Activated CD4-positive, alpha-beta T cell treated with anti-CD3 and anti-CD28 coated beads, Interleukin-2, amount 10 ng/mL, durations not matched to agents 24 days and 14 days (primary cell): ENCODE measurements at places on chromosomes 2 and 18. TPM values are rescaled to one million over a fixed set of nuclear protein-coding genes. Genes with fewer than 3 reads are reported as not detected.

Gene NDUFAF7
- total RNA-seq: 24.3 and 28.9 TPM in 2 replicates

Gene COX7A2L
- total RNA-seq: 85.3 and 88.4 TPM in 2 replicates

Gene IKZF2
- total RNA-seq: 1.7 and 1.9 TPM in 2 replicates

Gene ASTL
- total RNA-seq: 2.4 and 3.4 TPM in 2 replicates
